ENCODE measurements at places on chromosomes 5 and 9.
A peak's percentile ranks its signal among the peaks of the same experiment; 100 is the strongest.

DNA sequence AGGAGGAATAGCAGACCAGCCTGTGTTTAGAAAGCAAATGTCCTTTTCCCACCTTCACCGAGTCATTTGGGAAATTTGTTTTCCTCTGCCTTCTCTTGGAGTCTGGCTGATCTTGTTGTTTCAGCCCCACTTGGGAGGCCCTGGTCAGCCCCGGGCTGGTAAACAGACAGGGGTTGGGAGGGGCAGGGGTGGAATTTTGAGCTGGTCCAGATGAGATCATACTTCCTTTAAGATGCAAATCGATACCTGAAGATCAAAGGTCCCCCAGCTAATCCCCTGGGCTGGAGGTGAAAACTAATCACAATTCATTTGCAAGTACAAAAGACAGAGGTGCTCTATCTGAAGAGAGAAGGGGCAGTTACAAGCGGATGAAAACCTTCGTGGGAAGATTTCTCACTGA lies 118.4 kb downstream of the PAPPA start:
- ATAC-seq, result no peak

DNA sequence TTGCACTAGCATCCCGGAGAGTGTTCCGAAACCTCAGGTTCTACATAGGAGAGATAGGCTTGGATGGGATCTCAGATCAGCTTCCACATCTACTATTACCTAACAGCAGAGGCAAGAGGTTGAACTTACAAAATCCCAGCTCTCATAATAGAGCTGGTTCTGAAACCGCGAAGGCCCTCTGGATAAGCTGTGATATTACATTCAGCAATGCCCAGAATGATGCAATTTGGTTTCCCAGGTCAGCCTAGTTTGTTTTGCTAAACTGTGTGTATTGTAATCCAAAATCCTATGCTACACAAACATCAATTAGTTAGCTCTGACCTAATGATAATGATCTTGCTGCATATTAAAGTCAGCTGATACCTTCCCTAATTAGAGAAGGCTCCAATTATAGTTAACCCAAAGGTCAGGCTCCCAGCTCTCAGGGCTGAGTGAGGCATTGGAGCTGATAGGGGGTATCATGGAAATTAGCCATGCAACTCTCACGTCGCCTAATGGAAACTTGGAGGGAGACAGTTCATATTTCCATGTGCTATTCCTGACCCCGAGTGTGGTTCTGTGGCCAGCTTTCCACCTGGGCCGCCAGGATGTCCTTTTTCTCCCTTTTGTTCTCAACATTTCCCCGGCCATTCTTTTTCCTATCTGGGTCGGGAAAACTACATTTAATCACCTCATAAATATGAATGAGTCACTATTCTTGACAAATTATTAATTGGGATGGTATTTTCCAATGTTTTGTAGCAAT lies 278.4 kb upstream of the IRX1 start:
- no peak for ATAC-seq

DNA sequence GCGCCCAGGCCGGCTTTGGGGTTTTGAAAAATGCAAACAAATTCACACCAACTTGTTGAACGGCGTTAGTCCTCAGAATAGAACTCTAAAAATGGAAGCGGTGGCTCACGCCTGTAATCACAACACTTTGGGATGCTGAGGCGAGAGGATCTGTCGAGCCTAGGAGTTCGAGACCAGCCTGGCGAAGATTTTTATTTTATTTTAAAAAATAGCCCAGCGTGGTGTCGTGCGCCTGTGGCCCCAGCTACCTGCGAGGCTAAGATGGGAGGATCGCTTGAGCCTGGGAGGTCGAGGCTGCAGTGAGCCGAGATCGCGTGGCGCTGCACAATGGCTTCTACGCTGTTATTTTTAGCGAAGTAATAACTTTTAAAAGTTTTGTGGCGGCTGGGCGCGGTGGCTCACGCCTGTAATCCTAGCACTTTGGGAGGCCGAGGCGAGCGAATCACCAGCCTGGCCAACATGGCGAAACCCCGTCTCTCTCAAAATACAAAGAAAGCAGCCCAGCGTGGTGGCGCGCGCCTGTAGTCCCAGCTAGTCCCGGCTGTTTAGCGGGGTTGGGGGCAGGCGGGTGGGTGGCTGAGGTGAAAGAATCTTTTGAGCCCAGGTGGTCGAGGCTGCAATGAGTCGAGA lies 694 bp upstream of the PLIN2 start:
- peak; percentile 7 for ATAC-seq

DNA sequence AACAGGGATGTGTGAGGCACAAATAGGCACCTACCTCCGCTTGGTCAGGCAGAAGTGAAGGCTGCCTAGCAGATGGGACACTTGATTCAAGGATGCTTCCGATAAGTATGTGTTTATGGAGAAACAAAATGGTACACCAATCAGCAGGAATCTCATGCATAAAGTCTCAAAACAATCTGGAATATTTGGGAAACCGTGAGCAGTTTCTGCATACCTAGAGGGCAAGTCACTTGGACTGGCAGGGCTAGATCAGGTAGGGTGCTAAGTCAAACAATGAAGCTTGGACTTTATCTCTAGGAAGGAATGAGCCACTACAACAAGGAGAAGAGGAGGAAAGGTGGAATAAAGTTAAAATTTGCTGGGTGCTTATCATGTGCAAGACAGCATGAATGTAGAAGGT lies 5.5 kb downstream of the EPB41L4A start:
- no peak for ATAC-seq

DNA sequence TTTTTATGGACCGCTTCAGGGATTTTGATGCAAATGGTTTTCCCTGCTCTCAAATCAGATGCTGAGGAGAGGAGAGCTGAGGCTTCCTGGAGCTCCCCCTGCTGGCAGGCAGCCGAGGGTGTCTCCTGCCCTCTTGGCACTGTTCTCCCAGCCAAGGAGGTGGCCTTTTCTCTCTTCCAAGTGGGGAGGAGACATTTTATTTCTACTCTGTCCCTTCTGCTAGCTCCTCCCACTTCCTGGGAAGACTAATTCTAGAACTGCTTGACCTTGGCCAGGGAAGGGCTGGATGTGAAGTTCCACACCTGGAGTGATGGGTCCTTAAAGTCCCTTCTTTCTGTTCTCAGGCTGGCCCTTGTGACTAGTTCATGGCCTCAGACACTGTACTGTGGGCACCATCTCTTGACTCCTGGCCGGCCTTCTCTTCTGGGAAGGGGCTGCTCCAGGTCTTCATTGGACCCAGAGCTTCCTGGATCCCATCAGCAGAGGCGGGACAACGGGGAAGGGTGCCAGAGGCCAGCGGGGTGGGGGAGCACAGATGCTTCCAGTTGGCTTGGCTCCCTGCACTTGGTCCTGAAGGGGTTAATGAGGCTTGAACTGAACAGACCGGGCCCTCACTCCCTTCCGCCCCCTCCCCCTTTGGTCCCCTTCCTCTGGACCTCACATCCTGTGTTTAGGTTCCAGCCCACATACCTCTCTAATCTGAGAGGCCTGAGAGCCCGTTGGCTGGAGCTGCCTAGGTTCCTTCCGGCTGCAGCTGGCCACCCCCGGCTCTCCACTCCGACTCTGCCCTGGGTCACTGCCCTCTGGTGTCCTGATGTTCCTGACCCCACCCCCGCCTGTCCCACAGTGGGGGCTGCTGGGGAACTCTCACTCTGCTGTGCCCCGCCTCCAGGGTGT lies 32.1 kb downstream of the PTPA start:
- no peak for ATAC-seq

GRCh38 chr9:123316053-123316718 lies 39.8 kb upstream of the CRB2 start:
- no peak for ATAC-seq

- no peak for ATAC-seq
These were observed 165.6 kb upstream of the IRX2 start for GRCh38 chr5:2917093-2917492.

GRCh38 chr9:98255061-98255577 lies 330 bp downstream of the TBC1D2 start:
- ATAC-seq, result peak; percentile 6

DNA sequence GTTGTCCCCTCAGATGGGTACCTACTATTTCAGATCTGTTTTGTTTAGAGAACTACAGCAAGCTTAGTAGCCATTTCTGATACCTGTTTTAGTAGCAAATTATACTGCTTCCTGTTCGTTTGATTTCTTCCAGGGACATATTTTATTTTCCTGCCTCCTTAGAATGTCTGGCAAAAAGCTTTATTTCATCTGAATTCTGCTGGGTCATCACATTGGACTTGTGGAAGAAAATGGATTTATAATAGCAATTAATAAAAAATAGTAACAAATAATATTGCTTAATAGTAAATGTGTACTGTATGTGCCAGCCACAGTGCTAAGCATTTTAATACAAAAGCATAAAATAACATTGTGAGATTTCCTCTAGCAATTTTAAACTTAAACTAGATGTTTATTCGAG lies 79.4 kb downstream of the SH3GL2 start:
- ATAC-seq, result no peak

DNA sequence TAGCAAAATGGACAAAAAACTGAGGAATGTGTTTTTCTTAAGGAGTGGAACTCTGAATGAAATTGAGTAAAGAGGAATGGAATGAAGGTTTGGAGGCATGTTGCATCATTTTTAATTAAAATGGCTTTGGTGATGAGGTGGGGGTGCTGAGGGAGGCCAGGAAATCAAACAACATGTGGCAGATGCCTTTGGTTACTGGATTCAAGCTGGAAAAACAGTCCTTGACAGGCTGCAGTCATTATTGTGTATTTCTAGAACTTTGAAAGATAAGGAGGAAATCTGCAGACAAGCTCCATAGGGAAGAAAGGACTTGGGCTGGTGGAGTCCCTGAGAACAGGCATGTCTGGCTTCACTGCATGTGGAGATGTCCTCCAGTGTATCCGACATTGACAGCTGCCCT lies 203.5 kb upstream of the HAPLN1 start:
- no peak for ATAC-seq

DNA sequence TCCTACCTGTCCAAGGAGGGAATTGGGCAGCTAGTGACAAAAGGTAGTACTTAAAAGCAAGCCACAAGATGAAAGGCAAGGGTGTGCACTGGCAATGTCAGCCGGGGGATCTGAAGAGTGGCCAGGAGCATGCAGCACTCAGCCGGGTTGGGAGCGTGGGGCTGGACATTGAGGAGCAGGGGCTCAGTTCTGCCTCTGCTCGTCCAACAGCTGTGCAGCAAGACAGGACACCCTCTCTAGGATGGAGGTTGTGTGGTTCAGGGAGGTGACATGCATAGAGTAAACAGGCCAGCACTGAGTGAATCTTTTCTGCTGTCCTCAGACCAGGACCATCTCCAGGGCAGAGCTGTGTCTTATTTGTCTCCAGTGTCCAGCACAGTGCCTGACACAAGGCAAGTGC lies 235.3 kb downstream of the CRB2 start:
- ATAC-seq, result no peak

DNA sequence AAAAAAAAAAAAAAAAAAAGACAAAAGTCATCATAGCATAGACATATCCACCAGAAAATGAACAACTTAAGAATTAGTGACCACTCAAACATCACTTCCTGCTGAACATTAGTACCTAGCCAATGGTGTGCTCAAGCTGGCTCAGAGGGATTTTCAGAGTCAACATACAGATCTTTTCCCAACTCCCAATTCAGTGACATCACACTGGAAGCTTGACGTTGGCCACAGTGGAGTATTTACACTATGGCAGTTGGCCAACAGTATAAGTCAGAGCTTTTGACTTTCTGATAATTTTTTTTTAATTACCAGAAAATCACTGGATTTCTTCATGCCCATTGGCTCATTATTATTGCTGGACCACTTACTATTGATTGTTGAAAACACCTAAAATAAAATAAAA lies 383.5 kb downstream of the ARHGEF28 start:
- ATAC-seq, result no peak

GRCh38 chr5:151459680-151460324 lies 12.4 kb downstream of the SLC36A1 start:
- no peak for ATAC-seq

DNA sequence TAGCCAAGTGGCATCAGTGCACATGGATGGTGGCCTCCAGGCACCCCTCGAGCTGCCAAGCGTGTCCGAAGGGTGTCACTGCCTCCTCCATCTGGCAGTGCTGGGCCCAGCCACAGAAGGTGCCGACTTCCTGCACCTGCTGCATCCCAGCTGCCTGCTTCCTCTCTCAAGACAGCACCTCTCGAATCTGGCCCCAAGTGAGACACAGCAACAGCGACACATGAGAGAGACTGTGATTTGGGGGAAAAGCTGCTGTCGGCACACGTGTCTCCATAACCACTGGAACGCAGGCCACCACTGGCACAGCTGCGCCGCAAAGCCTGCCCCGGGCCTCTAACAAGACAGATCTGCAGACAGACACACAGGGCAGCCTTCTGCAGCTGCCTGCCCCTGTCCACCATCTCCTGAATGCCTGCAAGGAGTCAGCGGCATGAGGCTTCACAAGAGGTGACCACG lies 8.8 kb downstream of the CLPTM1L start:
- ATAC-seq, result no peak

DNA sequence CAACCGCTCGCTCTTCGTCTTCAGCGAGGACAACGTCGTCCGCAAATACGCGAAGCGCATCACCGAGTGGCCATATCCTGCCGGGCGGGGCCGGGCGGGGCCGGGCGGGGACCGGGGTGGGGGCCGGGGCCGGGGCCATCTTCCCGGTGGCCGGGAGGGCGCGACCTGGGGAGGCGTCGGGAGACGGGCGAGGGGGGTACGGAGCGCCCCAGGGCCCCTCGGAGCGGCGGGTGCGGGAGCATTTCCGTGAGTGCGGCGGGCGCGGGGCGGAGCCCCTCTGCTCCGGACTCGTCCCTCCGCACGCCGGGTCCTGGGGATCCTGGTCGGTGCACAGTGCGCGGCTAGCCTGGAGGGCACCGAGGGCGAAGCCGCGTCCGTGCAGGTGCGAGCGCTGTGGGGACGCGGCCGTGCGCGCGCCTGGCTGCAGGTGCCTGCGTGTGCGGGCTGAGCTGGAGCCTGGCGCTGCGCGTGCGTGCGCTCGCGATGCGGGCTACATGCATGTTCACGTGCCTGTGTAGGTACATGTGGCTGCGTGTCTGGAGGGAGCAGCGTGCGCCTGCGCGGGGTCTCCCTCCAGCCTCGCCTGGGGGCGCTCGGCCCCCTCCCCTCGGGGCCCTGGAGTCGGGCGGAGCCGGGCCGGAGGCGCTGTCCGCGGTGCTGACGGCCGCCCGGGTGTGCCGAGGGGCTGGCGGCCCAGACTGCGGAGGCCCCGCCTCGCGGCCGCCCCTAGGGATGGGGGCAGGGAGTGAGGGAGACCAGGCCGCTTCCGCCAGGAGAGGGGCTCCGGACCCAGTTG lies 762 bp downstream of the CACNA1B start:
- no peak for ATAC-seq

DNA sequence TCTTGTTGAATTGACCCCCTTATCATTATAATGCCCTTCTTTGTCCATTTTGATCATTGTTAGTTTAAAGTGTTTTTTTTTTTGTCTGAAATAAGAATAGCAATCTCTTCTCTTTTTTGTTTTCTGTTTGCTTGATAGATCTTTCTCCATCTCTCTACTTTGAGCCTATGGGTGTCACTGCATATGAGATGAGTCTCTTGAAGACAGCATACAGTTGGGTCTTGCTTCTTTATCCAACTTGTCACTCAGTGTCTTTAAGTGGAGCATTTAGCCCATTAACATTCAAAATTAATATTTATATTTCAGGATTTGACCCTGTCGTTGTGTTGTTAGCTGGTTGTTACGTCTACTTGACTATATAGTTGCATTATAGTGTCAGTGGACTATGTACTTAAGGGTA lies 135.4 kb downstream of the HMHB1 start:
- no peak for ATAC-seq

GRCh38 chr5:111928511-111928910 lies 171.5 kb upstream of the NREP start:
- ATAC-seq, result no peak

- ATAC-seq, result peak; percentile 17
These were observed 2.7 kb downstream of the GCNT4 start for GRCh38 chr5:75049456-75050351.
